ENCODE measurements at places on chromosomes 4 and X.

GRCh38 chrX:143634663-143635455 is 1.0 kb downstream of the SLITRK4 start:
- no peak for DNase-seq

DNA sequence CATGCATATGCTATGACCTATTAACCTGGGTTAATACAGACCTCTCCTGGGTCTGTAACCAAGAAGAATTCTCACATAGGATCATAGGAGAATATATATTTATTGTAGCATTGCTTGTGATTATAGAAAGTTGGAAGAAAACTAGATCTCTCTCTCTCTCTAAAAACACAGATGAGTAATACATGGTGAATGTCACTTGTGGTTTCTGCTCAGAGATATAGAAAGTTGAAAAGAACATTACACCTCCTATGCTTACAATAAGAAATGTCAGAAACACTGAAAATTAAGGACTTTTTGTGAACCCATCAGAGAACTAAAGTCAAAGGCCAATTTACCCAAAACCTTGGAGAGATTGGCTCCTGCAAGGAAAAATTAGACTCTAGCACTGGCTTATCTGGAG is 1389.5 kb downstream of the FAM133A start:
- no peak for DNase-seq

DNA sequence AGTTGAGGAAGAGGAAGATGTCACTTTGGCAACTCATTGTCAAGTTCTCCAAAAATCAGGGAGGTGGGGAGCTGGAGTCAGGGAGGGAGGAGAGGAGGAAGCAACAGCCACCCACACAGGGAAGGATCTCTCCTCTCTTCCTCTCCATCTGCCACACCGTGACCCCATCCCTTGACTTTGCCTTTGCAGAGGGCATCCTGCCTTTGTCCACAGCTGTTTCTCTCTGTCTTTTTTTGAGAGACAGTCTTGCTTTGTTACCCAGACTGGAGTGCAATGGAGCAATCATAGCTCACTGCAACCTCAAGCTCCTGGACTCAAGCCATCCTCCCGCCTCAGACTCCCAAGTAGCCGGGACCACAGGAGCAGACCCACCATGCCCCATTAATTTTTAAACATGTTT is 276.0 kb downstream of the SHOX start:
- DNase-seq, result no peak

DNA sequence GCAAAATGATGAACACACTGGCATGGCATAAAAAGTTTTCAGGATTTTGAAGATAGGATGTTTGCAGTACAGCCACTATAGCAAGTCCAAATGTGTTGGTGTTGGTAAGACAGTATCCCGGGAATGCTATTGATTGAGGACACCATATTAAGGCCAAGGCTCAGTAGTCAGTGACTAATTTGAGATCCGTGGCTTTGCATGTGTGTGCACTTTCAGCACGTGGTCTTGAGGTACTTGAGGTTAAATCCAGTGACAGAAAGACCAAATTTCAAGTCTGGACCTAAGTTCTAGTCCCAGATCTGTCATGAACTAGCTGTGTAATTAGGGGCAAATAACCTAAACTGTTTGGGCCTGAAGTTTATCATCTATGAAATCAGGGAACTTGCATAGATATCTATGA is 76.5 kb upstream of the ETNPPL start:
- no peak for DNase-seq

DNA sequence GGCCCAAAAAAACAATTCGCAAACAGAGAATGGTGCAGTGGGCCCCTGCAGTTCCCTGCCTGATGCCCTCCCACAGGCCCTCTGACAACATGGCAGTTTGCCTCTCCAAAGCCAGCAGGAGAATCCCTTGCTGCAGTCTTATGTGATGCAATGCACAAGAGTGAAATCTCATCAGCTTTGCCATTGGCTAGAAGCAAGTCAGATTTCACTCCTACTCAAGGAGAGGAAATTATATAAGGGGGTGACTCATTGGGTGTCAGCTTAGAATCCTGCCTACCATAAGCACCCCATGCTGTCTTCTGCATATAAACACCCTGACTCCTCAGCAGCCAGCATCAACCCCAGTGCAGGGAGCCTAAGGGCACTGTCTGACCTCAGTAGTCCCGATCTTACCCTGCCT is 157.3 kb upstream of the LDB2 start:
- DNase-seq, result no peak

- no peak for DNase-seq
Observed at GRCh38 chr4:57023104-57023503, 44.4 kb downstream of the POLR2B start.

DNA sequence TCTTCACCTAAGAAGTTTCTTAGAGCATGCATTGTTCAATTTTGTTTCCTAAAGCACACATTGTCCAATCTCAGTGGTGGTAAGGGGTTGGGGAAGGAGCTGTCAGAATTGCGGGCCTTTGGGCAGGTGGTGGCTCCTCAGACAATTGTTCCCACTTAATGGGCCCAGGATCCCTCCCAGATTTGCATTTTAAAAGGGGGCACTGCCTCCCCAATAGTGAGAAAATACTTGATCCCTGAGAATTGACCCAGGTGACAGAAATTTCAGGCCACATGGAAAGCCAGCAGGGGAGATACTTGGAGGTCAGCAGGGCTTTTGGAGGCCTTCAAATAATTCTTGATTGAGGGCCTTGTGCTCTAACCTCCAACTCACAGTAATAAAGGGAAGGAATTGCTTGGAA is 217.1 kb downstream of the ZNF674 start:
- no peak for DNase-seq

DNA sequence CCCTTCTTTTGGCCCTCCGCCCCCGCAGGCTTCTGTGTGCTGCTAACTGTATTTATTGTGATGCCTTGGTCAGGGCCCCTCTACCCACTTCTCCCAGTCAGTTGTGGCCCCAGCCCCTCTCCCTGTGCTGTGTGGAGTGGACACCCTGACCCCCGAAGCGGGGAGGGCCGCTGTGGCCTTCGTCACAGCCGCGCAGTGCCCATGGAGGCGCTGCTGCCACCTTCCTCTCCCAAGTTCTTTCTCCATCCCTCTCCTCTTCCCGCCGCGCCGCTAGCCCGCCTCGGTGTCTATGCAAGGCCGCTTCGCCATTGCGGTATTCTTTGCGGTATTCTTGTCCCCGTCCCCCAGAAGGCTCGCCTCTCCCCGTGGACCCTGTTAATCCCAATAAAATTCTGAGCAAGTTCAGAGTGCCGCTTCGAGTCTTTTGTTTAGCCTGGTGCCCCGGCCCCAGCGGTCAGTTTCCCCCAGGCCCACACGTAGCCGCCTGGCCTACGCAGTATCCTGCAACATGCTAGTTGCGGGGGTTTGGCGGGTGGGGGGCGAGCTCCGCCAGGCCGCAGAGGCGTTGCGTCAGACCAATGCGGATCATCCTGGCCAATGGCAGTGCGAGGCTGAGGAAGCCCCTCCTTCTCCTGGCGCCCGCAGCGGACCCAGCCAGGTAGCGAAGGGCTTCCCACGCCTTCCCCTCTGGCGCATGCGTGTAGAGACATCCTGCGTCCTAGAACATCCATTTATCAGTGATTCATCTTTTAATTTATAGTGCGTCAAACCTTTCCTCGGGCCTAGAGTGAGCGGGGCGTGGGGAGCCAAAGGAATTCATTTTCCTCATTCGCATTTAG is 5.6 kb upstream of the KANTR start:
- peak; percentile 85 for DNase-seq

GRCh38 chr4:183797445-183798300 is 107.4 kb upstream of the STOX2 start:
- DNase-seq, result no peak

DNA sequence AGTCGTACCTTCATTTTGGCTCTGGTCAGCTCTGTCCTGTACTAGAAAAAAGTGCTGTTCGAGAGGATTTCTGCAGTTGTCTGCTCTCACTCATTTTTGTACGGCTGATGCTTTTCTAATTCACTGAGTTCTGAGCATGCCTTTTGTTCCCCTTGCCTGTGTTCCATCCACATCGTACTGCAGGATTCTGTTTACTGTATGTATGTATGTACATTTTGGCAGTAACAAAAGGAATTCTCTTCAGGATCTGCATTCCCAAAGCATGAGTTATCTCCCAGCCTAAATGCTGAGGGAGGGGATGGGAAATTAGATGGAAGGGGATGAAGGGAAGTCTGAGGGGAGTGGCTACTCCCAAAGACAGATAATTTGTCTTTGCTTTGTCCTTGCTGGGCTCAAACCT is 87.6 kb downstream of the GBA3 start:
- DNase-seq, result no peak

DNA sequence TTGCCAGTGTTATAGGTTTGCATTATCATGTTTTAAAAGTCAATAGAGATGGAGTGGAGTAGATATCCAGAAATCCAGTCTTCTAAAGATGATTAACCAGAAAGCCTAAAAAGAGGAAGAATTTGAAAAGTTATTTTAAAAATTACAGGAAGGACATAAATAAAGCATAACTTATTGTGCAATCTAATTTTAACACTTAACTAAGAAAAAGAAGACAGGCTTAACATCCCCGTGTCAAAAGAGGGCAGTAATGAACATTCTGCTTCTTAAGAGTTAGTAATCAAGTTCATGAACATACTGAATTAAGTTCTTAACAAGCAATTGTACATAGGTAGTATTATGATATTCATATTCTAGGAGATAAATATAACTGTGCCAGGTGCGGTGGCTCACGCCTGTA is 39.3 kb downstream of the ELF2 start:
- DNase-seq, result no peak

DNA sequence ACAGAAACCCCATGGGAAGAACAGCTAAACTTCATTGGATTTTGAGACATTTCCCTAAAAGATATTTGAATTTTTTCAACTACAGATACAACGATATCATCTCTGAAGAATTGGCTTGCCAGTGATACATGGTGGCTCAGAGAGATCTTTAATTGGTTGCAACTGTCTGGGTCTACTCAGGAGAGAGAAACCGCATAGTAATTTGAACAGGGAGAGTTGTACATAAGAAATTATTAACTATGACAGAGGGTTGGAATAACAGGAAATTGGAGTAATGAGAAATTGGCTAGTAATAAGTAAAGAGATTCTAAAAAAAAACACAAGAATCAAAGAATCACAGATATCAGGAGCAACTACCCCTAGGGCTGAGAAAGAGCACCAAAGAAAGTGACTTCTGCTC is 118.4 kb downstream of the KLHL13 start:
- DNase-seq, result no peak

DNA sequence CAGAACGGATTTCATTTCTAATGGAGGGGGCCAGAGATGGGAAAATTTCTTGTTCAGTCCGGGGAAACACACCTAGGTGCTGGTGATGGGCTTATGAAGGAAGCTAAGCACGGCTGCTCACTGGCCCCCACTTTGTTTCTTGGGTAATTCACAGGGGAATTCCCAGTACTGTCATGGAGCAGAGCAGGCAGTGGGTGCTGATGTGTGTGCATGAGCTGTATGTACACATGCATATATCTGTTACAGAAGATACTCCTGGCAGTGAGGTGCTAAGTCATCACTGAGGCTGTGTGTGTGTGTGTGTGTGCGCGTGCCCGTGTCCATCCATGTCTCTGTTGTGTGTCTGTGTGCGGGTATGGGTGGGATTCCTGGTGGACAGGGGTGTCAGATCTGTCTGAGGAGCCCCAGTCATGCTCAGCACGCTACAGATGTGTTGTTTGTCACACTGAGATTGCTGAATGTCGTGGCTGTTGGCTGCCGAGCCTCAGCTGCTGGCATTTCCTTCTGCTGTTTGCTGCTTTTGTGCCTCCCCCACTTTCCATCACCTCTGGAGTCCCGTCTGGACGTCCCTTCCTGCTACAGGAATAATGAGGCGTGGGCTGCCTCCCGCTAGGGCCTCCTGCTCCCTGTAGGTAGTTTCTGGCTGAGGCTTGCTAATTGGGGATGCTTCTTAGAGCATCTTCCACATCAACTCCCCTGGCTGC is 53.3 kb downstream of the JADE1 start:
- DNase-seq, result peak; percentile 52

- DNase-seq, result no peak
Observed at GRCh38 chr4:100314057-100314456, 123.8 kb upstream of the DDIT4L start.

- no peak for DNase-seq
Observed at GRCh38 chr4:108135549-108136209, 33.1 kb downstream of the LEF1 start.

- DNase-seq, result no peak
Observed at GRCh38 chr4:85548116-85548515, 73.2 kb downstream of the ARHGAP24 start.

- DNase-seq, result no peak
Observed at GRCh38 chr4:16770710-16771285, 127.6 kb downstream of the LDB2 start.

- no peak for DNase-seq
Observed at GRCh38 chr4:151917145-151917734, 156.4 kb upstream of the GATB start.

GRCh38 chrX:85992811-85993229 is 54.5 kb downstream of the CHM start:
- DNase-seq, result peak; percentile 12

GRCh38 chr4:48341776-48342605 is 662 bp downstream of the SLAIN2 start:
- DNase-seq, result peak; percentile 36

DNA sequence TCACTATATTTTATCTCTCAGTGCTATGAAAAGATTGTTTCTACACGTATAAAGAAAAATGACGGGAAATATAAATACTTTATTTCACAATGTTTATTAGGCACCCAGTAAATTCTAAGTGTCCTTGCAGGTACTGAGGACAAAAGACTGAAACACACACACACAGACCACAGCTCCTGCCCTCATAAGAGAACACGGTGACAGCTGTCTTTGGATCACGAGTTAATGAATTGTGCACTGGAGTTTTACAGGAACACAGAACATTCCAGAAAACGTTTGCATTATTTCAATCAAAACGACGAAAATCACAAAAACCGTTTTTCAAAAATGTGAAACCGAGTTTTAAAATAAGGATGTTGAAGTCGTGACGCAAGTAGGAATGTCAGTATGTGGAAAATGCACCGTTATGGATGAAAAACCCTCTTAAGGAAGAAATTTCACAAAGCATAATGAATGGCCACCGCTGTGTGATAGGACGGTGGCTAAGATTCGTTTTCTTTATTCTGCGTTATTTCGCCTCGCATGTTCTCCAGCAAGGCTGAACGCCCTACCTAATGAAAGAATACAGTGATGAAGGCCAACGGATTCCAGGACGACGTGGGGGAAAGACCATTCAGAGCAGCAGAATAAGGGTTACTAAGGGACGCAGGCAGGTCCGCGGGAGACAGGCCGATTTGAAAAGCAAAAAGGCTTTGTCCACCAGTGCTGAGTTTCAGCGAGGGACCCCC is 24.2 kb downstream of the FAM156A start:
- DNase-seq, result no peak

DNA sequence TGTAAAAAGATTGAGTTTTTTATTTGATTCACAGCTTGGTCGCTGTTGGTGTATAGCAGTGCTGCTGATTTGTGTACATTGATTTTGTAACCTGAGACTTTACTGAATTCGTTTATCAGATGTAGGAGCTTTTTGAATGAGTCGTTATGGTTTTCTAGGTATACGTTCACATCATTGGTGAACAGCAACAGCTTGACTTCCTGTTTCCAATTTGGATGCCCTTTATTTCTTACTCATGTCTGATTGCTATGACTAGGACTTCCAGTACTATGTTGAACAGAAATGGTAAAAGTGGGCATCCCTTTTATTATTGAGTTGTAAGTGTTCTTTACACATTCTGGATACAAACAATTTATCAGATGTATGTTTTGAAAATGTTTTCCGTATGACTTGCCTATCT is 76.0 kb downstream of the ADGRG4 start:
- DNase-seq, result no peak

Measured in CD4-positive, alpha-beta T cell treated with Interleukin-15 for 4 hours (primary cell).